CD4-positive, alpha-beta T cell (primary cell): ENCODE measurements at places on chromosomes 5 and 9. TPM values are rescaled to one million over a fixed set of nuclear protein-coding genes. Genes with fewer than 3 reads are reported as not detected.

The TUSC1 gene
- total RNA-seq, result 0.14 TPM

The ITK gene
- 292 TPM for total RNA-seq

- H3K4me3 ChIP-seq, result no peak overlapping the region
- H3K36me3 ChIP-seq, result no peaks in the 10 kb centered on the region
- no peak for DNase-seq
Measured at GRCh38 chr9:78542491-78543181, 245.7 kb downstream of the PSAT1 start.

DNA sequence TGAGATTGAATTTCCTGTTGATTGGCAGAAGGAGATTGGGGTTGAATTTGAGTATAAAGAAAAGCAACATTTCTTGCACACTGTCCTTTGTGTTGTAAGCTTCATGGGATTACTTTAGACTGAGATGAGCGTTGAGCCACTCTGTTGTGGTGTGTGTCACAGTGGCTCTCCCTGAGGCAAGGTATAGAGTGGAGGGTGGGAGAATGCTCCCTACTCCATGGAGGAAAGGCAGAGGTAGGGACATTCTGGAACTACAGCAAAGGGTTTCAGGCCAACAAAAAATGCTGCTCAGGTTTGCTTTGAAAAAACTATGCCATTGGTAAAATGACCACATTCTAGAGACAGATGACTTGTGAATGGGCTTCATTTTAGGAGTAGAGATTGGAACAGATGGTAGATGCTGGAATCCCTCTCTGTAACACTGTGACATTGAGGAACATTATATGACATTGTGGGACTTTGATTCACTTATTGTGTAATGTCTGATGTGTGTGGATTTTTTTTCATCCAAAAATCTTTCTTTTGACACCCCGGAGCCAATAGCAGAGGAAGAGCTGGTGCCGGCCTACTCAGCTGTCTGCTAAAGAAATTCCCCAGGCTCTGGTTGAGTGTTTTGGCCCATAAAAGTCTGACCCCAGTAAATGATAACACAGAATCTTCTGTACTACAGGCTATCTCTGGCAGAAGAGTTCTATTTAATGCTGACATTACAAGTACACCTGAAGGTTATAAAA lies 6.2 kb upstream of the CEP120 start:
- no peak overlapping the region for H3K27ac ChIP-seq
- no peak overlapping the region for H3K4me3 ChIP-seq
- no peak for DNase-seq
- H3K4me1 ChIP-seq, result no peaks in the 10 kb centered on the region
- no peaks in the 10 kb centered on the region for H3K27me3 ChIP-seq
- H3K36me3 ChIP-seq, result no peaks in the 10 kb centered on the region

DNA sequence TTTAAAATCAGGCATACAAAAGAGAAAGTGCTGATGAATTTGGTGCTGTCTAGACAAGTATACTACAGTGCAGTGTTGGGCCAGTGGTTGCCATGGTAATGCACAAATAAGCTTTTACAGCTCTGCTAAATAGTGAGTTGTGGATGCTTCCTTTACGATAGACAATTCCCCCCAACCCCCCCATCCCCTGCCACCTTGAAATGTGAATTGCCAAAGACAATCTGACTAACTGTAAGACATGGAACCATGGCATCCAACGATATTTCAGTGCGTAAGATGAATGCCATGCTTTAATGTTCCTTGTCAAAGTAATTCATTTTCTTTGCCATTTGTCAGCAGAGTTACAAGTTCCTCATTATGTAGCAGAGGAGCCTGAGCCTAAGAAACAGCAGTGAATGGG lies 91.5 kb upstream of the NREP start:
- H3K4me3 ChIP-seq, result no peak overlapping the region
- no peaks in the 10 kb centered on the region for H3K36me3 ChIP-seq
- H3K27me3 ChIP-seq, result no peaks in the 10 kb centered on the region
- no peaks in the 10 kb centered on the region for H3K4me1 ChIP-seq
- DNase-seq, result no peak

- H3K27me3 ChIP-seq, result peaks cover 12% of the 10 kb centered on the region
- H3K4me3 ChIP-seq, result no peak overlapping the region
- no peaks in the 10 kb centered on the region for H3K36me3 ChIP-seq
- no peak for DNase-seq
- H3K27ac ChIP-seq, result no peak overlapping the region
- H3K4me1 ChIP-seq, result peaks cover 20% of the 10 kb centered on the region
Measured at GRCh38 chr9:21996438-21996837, 1.8 kb downstream of the CDKN2B-AS1 start.

GRCh38 chr9:5269249-5269715 lies 35.2 kb downstream of the RLN2 start:
- no peaks in the 10 kb centered on the region for H3K36me3 ChIP-seq
- H3K27ac ChIP-seq, result no peak overlapping the region
- no peak for DNase-seq
- H3K4me1 ChIP-seq, result no peaks in the 10 kb centered on the region

DNA sequence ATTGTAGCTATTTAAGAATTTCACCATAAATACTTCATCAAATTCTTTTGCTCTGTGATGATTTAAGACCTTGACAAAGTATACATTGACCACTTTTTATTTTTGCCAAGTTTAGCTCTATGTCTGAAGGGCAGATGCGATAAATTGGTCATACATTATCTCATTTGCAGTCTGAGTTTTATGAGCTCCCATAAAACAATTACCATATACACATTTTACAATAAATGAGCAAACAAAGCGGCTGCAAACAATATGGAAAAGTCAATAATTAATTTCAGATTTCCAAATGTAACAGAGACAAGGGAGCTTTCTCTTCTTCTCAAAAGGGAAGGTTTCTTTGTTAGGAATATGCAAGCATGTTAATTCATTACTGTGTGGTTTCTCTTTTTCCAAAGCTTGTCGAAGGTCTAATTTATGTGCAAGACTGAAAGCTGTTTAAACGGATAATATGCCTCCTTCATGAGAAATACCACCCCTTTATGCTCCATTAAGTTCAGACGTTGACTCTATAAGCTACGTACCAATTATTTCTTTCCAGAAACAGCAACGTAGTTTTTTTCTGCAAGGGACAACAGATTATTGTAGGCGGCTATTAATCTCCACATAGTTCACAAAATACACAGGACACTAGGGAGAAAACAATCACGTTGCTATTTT lies 7.0 kb upstream of the IZUMO3 start:
- H3K27me3 ChIP-seq, result no peaks in the 10 kb centered on the region
- H3K36me3 ChIP-seq, result no peaks in the 10 kb centered on the region
- no peak overlapping the region for H3K4me3 ChIP-seq
- H3K27ac ChIP-seq, result no peak overlapping the region
- no peaks in the 10 kb centered on the region for H3K4me1 ChIP-seq

The PCDHB14 gene
- total RNA-seq, result not detected

GRCh38 chr5:65152131-65152530 lies 329.6 kb downstream of the ADAMTS6 start:
- DNase-seq, result no peak
- no peaks in the 10 kb centered on the region for H3K4me1 ChIP-seq
- H3K27me3 ChIP-seq, result no peaks in the 10 kb centered on the region
- no peaks in the 10 kb centered on the region for H3K36me3 ChIP-seq

GRCh38 chr5:138461343-138462125 lies 3.7 kb upstream of the EGR1 start:
- no peaks in the 10 kb centered on the region for H3K27me3 ChIP-seq
- H3K4me3 ChIP-seq, result no peak overlapping the region
- H3K36me3 ChIP-seq, result no peaks in the 10 kb centered on the region

- H3K36me3 ChIP-seq, result no peaks in the 10 kb centered on the region
- peak overlapping the region; percentile 82 for H3K27ac ChIP-seq
- DNase-seq, result peak; percentile 45
- no peaks in the 10 kb centered on the region for H3K27me3 ChIP-seq
- peak overlapping the region; percentile 42 for H3K4me3 ChIP-seq
Measured at GRCh38 chr5:39208471-39208870, 10.9 kb downstream of the FYB1 start.

GRCh38 chr5:62326702-62327101 lies 20.7 kb downstream of the KIF2A start:
- H3K4me3 ChIP-seq, result no peak overlapping the region
- no peak overlapping the region for H3K27ac ChIP-seq
- no peaks in the 10 kb centered on the region for H3K27me3 ChIP-seq
- peaks cover 8% of the 10 kb centered on the region for H3K36me3 ChIP-seq

The RNF183 gene
- total RNA-seq, result 0.44 TPM

DNA sequence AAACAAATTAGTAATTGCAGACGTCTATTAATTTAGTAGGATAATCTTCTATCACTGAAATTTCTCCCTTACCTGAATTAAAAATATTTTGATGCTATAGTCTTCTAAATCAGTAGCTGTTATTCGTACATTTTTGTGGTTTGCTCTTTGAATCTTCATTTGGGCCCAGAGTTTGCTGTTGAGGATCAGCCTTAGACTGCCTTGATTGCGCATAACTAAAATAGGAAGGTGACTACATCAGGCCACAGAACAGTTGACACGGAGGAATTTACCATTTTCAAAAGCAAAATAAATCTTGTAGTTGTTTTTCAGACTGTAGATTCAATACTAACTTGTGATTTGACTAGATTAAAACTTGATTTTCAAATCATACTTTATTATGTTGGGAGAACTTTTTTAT lies 11.8 kb upstream of the NADK2 start:
- H3K27me3 ChIP-seq, result peaks cover 11% of the 10 kb centered on the region
- no peak overlapping the region for H3K27ac ChIP-seq
- H3K36me3 ChIP-seq, result no peaks in the 10 kb centered on the region
- DNase-seq, result no peak

The CFAP77 gene
- not detected for total RNA-seq

DNA sequence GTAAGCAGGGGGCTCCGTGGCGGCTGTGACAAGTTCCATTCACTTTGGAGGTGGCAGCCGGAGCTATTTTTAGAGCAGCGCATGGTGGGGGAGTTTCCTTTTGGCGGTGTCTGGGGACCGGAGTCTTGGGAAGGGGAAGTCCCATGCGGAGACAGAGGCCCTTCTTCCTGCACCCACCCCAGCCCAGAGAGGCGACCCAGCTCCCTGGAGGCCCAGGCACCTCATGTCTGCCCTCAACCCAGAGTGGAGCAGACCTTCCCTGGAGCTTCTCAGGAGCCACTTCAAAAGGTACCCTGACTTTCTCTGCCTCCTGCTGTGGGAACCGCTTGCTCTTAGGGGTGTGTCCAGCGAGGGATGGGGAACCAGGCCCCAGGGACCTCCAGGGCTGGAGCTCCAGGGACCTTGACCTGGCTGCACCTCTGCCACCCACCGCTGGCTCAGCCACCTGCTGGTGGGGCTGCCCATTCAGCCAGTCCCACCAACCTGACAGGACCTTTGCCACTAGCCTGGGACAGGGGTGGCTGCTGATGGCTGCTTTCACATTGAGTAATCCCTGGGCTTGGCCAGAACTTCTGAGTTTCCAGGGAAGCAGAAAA lies 34.1 kb downstream of the NEK6 start:
- H3K27ac ChIP-seq, result no peak overlapping the region
- no peaks in the 10 kb centered on the region for H3K27me3 ChIP-seq
- H3K36me3 ChIP-seq, result no peaks in the 10 kb centered on the region
- no peak for DNase-seq
- H3K4me1 ChIP-seq, result peaks cover 29% of the 10 kb centered on the region
- H3K4me3 ChIP-seq, result no peak overlapping the region

GRCh38 chr9:131270171-131271015 lies 5.9 kb downstream of the FAM78A start:
- peaks cover 74% of the 10 kb centered on the region for H3K4me1 ChIP-seq
- no peak for DNase-seq
- peak overlapping the region; percentile 99 for H3K4me3 ChIP-seq
- H3K27ac ChIP-seq, result peak overlapping the region; percentile 94
- no peaks in the 10 kb centered on the region for H3K27me3 ChIP-seq

DNA sequence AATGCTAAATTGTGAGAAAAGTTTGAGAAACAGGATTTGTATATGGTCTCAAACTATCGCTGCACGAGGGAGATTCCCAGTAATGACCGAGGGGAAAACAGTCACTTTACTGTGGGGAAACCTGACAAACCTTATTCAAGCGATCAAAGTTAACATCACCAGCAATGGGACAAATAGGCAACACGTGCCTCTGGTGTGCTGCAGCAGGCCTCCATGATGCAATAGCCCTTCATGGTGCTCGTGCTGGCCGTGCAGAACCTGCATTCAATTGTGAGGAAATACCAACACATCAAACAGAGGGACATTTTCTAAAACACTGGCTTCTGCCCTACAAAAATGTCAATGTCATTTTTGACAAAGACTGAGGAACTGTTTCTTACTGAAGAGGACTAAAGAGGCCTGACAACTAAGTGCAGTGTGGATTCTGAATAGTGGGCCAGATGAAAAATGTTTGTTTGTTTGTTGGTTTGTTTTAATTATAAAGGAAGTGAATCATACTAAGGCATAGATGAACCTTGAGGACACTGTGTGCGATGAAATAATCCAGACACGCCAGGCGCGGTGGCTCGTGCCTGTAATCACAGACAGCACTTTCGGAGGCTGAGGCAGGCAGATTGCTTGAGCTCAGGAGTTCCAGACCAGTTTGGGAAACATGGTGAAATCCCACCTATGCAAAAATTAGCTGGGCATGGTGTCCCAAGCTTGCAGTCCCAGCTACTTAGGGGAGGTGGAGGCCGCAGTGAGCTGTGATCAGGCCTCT lies 17.6 kb upstream of the MARCHF6 start:
- no peak overlapping the region for H3K4me3 ChIP-seq
- no peak for DNase-seq
- H3K27ac ChIP-seq, result no peak overlapping the region
- H3K36me3 ChIP-seq, result no peaks in the 10 kb centered on the region
- peaks cover 13% of the 10 kb centered on the region for H3K4me1 ChIP-seq

DNA sequence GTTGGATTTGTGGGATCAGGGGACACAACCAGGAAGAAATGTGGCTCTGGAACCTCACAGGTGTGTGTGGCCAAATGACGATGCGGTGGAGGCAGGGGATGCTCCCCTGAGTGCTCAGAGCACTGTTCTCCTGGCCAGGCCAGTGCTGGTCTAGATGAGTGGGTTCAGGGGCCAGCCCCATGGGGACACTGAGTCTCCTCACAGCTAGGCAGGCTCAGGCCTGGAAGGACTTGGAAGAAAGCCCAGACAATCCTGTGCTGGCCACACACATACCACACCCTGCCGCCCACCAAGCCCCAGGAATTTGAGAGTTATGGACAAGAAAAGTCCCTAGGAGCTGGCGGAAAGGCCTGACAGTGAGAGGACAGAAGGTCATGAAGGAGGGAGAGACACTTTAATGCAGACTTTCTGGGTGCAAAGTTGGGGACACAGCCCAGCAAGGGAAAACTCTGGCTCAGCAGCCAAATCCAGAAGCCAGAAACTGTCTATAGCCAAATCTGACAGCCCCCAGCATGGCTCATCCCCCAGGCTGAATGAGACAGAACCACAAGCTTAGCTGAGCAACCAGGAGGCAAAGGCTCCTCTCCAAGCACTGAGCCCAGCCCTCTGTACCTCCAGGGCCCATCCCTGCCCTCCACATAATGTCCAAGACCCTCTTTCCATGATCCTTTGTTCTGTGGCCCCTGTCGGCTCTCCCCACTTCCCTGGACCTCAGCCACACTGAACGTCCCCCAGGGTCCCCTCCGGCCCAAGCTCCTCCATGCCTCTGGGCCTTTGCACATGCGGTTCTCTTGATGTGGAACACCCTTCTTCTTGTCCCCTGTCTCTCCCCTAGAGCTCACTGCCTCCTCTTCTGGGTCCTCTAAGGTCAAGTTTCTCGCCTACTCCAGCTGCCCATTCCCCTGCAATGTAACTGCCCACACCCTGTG lies 22.4 kb downstream of the LHX6 start:
- H3K4me1 ChIP-seq, result no peaks in the 10 kb centered on the region
- H3K4me3 ChIP-seq, result no peak overlapping the region
- peaks cover 12% of the 10 kb centered on the region for H3K27me3 ChIP-seq
- DNase-seq, result no peak
- H3K36me3 ChIP-seq, result no peaks in the 10 kb centered on the region

- DNase-seq, result no peak
- no peak overlapping the region for H3K27ac ChIP-seq
- no peaks in the 10 kb centered on the region for H3K4me1 ChIP-seq
- no peaks in the 10 kb centered on the region for H3K36me3 ChIP-seq
- no peak overlapping the region for H3K4me3 ChIP-seq
- peaks cover 17% of the 10 kb centered on the region for H3K27me3 ChIP-seq
Measured at GRCh38 chr5:168624850-168625364, 45.7 kb upstream of the PANK3 start.
